Mesenteric fat pad (tissue), 1 donor: ENCODE measurements at places on chromosomes 1 and 21. TPM values are rescaled to one million over a fixed set of nuclear protein-coding genes. Genes with fewer than 3 reads are reported as not detected.

DNA sequence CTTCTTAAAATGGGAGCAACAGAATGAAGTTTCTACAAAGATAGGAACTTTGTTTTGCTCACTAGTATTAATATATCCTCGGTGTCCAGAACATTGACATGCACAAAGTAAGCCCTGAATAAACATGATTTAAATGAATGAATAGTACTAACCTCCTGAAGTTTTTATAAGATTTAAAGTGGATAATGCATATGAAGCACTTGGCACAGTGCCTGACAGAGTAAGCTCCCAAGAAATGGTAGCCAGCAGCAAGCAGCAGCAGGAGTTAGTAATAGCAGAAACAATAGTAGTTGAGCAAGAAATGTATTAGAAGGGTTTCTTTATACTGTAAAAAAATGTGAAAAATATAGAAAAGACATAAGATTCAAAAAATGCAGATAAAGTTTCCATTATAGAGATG, 258.1 kb upstream of the C1orf87 start:
- no peak for DNase-seq

- no peak for DNase-seq
Observed at GRCh38 chr1:179781962-179782361, 38.9 kb downstream of the FAM163A start.

- DNase-seq, result no peak
Observed at GRCh38 chr1:203175237-203175826, at the start of gene MYBPH. TSS of gene MYBPH (minus strand) at chr1:203175826. CDS start at chr1:203175755, 71 bp downstream.

AMY1C gene
- total RNA-seq, result not detected

OR2T3 gene
- not detected for total RNA-seq

- no peak for DNase-seq
Observed at GRCh38 chr21:46399129-46399528, 59.6 kb upstream of the DIP2A start.
